CD4-positive, CD25-positive, alpha-beta regulatory T cell (primary cell): ENCODE measurements at places on chromosomes 16 and 17.

- DNase-seq, result no peak
Observed at GRCh38 chr16:64545768-64546167, 576.1 kb downstream of the CDH11 start.

- no peak for DNase-seq
Observed at GRCh38 chr16:77387815-77388209, 47.0 kb downstream of the ADAMTS18 start.

DNA sequence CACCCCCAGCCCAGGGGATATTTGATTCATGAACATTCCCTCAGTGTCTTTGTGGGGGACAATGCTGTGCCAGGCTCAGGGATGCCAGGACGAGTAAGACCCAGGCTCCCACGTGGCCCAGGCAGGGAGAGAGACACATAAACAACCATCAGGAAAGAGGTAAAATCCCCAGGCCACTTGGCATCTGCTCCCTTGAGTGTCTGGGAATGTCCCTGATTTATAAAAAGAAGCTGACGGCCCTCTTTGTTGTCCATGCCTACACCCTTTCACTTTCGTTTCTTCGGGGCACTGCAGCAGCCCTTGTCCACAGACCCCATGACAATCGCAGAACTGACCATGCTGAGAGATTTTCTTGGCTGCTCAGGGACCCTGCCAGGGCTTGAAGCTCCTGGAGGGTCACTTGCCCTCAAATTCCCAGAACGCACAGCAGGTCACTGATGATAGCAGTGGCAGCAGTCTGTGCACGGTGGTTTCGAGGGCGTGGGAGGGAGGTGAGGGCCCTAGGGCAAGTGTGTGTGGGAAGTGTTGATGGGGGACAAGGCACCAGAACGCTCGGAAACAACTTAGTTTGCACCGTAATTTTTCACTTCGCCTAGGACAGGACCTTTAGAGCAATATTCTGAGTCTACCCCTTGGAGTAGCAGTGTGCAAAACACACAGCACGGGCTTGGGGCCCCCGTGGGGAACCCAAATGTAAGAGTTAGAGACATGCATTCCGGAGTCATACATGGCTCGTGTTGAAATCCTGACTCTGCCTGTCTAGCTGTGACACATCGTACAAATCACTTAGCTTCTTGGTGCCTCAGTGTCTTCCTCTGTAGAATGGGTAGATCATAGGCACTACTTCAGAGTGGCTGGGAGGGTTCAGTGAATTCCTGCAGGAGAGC, 4.7 kb downstream of the NOD2 start:
- DNase-seq, result peak; percentile 46

DNA sequence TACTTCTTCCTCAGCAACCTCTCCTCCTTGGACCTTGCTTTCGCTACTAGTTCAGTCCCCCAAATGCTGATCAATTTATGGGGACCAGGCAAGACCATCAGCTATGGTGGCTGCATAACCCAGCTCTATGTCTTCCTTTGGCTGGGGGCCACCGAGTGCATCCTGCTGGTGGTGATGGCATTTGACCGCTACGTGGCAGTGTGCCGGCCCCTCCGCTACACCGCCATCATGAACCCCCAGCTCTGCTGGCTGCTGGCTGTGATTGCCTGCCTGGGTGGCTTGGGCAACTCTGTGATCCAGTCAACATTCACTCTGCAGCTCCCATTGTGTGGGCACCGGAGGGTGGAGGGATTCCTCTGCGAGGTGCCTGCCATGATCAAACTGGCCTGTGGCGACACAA, 429 bp downstream of the OR2C1 start:
- no peak for DNase-seq

- DNase-seq, result no peak
Observed at GRCh38 chr17:73359352-73359751, 47.6 kb upstream of the CDC42EP4 start.

DNA sequence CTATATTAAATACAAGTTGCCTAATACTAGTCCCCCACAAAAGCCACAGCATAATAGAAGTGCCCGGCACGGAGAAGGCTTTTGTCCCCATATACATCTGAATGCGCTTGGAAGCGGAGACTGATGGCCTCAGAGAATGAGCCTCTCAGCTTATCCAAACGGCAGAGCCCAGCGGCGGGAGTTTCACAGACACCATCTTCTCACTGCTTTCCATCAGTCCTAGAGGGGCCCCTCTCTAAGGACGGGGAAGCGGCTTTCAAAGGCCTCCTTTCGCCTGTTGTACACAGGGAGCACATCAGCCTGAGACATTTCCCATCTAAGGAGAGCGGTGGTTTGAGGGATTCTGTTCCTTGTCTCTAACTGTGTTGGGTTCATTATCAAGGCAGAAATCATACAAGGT, 16.9 kb downstream of the NXN start:
- no peak for DNase-seq

GRCh38 chr17:4945944-4946280, 2.4 kb downstream of the PFN1 start:
- no peak for DNase-seq

- no peak for DNase-seq
Observed at GRCh38 chr16:76835339-76835738, 355.7 kb upstream of the MON1B start.

GRCh38 chr17:8300226-8300625, 5.0 kb upstream of the SLC25A35 start:
- DNase-seq, result no peak

GRCh38 chr16:5979905-5980550, 882.4 kb upstream of the EEF2KMT start:
- no peak for DNase-seq

DNA sequence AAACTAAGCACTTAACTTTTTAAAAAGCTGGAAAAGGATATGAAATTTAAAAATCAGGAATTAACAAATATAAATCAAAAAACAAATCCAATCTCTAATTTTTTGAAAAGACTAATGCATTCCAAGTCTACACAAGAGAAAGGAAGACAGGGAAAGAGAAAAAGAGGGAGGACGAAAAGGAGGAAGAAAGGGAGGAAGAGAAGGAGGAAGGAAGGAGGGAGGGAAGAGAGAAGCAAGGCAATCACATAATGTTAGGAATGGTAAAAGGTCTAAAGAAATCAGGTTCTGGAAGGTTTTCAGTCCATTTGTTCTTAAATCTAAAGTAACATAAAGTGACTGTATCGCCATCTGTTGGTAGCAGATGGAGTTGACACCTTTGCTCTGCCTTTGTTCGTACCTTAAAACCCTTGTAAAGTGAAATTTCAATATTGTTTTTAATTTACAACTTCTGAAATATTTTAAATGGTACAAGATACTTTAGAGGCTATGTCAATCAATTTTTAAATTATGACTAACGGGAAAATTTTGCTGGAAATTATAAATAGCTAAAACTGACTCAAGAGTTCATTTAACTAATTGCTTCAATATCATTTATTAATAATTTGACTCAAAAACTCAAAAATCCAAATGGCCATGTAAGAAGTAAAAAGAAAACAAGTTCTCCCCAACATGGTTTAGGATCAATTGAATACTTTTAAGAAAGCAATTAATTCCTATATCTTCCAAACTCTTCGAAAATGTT, 20.4 kb upstream of the CDYL2 start:
- DNase-seq, result peak; percentile 46

GRCh38 chr17:15269087-15269779, 4.1 kb upstream of the PMP22 start:
- no peak for DNase-seq

DNA sequence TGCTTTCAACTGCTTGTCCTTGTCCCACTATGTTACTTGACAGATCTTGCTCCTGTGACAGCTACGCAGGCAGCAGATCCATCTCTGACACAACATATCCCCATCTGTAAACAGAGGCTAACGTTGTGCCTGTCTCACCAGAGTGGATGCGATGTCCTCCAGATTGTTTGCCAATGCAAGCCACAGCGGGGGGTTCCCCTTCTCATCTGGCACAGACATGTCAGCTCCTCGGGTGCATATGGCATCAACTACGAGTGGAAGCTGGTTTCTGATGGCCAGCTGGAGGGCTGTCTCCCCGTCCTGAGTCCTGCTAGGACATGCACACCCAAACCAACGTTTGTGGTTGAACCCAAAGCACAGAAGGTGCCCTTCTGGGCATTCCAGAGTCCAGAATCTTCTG, 39.0 kb downstream of the CYB5D2 start:
- DNase-seq, result no peak

DNA sequence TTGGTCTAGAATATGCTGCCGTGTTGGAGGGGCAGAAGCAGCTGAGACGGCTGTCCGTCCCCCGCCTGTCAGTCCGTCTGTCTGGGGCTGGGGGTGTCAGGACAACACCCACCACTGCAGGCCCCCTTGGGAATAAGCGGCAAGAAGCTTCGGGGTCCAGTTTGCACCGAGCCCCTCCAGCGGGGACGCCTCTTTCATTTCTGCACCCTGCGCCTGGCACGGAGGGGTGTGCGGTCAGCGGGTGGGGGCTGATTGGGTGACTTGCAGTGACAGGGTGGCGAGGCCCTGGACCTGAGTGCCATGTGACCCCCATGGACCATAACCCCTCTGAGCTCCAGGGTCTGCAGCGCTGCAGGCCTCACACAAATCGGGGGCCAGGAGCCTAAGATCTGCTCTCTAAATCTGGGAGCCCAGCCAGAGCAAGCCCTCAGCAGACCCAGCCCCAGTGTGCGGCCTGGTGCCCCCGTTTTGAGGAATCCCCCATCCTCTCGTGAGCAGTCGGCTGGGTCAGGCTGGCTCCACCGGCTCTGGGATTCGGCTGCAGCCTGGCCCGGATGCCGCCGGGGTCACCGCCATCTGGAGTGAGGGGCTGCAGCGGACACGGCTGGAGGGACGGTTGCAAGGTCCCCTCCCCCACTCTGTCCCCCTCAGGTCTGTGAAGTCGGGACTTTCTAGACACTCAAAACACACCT, 8.3 kb downstream of the CBFA2T3 start:
- DNase-seq, result no peak

DNA sequence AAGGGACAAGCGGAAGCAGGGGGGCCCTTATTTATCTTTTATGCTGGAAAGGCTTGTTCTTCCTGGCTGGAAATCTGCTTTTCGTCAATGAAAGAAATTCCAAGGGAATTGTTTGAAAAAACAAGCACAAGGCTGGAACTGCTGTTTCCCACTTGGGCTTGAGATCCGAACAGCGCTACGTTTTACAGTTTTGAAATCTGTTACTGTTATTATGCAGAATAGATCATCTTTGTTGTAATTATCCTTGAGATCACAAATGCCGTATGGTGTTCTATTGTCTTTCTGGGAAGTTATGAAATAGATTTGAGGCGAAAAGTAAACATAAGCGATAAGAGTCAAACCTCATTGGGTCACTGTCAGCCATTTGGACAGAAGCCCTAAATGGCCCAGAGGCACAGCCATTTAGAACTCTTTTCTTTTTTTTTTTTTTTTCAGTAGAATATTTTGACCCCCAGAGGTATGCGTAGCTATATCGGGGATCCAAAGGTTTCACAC, 223.3 kb downstream of the IRX3 start:
- DNase-seq, result no peak

DNA sequence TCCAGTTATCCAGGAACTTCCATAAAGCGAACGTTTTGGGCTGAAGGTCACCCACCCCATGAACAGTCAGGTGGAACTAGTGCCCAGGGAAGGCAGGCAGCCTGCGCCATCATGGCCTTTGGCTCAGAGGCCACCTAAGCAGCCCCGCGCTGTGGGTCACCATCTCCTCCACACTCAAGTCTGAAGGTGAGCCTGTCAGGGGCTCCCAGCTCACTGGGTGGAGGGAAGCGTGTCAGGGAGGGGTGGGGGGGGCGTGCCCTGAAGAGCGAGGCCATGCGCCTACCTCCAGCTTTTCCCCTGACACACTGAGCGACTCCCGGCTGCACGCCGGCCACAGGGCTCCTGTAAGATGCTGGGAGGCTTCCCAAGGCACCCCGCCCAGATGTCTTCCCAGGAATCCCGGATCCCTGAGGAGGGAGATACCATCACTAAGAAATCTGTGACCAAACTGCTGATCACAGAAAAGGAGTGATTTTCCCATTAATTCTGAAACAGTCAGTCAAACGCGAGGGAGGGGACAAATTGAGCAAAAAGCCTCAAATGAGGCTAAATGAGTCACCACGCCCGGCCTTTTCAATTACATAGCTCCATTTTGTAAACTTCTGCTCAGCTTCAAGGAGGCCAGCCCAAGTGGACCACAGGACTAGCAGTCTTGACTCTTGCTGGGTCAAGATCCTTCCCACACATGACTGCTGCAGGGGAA, 26.5 kb upstream of the SLC25A19 start:
- no peak for DNase-seq

DNA sequence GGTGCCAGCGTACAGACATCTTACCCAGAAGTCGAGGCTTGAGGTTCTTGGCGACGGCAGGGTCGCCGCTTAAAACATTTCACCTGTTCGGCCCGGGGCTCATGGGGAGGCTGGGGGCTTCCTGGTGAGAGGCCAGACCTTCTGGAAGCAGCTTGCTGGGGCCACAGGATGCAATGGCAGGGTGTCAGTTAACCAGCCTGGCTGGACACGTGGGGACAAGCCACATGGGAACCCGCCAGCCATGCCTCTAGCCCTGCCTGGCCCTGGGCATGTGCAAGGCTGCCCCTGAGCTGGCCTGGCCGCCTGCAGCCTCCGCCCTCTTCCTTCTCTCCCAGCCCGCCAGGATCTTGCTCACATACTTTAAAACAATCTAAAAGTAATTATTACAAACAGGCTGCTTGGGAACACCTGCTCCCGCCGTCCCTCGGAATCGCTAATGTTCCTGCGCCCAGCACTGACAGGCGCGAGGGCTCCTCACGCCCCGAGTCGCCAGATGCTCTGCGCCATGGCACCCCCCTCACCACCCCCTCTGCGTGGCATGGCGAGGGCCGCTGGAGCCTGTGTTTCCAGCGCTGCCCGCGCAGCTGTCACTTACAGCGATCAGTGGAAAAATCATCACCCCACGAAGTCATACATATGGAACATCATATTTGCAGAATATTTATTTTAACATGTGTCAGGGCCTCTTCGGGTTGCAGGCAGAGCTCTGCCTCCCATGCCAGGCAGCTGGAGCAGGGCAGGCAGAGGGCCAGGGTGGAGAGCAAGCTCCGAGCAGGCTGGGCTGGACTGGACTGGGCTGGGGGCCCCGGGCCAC, 188.7 kb upstream of the GSE1 start:
- DNase-seq, result no peak

GRCh38 chr16:29898135-29898803, 1.1 kb downstream of the SEZ6L2 start:
- no peak for DNase-seq

DNA sequence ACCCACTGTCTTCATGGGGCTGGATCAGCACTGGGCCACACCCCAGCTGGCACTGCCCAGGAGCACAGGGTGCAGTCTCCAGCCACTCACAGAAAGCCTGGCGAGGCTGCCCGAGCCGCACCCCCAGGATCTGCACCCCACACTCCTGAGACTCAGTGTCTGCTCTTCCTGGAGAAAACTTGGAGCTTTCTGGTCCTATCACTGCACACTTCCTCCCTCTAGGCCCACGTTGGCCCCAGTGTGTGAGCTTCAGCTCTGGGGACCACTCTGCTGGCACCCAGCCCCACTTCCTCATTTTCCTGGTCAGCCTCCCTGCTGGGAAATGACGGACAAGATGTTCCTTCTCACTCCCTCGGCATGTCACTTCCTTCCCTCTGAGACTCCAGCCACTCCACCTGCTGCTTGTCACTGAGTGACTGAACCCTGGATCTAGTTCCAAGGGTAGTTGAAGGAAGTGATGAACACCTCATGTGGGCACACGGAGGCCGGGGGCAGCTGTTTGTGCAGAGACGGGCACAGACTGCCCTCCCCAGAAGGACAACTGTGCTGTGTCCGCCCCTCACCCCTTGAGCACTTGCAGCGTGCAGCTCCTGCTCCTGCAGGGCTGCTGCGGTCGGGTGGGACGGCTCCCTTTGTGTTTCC, 29.0 kb downstream of the ZC3H18 start:
- no peak for DNase-seq
